ENCODE measurements at places on chromosomes 2 and 18.

DNA sequence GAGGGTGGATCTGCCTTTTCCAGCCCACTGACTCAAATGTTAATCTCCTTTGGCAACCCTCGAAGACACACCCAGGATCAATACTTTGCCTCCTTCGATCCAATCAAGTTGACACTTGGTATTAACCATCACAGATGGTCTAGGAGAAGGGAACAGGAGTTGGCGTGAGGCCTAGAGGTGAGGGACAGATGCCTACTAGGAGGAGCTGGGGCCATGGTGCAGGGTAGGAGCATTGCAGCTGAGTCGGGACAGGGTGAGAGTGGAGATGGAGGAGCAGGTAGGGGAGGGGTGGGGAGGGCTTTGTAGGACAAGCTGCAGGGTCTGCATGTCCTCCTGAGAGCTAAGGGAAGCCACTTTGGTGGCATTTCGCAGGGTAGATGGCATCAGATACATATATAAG is 140.0 kb downstream of the VAPA start:
- DNase-seq: no peak

GRCh38 chr18:13448335-13448795 is 229.8 kb downstream of the LDLRAD4 start:
- peak; percentile 53 for DNase-seq

DNA sequence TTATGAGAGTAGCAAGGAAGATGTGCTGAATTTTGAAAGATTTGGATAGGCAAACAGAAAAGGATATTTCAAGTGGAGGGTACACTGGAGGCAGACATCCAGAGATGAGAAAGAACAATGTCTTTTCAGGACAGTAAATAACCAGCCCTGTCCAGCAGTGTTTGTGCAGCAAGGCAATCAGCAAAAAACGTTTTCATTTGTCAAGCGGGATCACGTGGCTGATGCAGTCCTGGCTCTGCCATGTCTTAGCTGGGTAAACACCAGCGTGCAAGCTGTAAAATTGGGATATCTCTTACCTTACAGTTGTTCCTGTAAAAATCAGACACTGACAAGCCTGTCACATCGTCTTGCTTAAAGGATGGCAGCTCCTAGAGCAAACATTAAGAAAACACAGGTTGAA is 67.8 kb downstream of the CWC22 start:
- no peak for DNase-seq

GRCh38 chr2:189585226-189585756 is 4.7 kb upstream of the SLC40A1 start:
- DNase-seq: no peak

DNA sequence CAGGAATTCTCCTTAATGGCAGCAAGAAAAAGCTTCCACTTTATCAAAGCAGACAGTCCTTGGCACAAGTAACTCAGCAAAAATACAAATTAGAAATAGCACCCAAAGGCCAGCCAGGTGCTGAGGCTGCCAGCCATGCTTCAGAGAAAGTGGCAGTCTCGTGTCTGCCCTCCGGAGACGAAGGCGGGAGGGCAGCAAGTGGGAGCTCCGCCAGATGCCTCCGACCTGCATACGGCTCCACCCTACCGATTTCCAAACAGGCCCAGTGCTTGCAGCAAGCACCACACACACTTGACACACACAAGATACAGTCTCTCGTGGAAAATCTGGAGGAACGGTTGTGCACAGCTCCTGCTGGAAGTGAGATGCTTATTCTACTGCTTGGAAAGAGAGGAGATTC is 134.9 kb upstream of the REV1 start:
- DNase-seq: no peak
